ENCODE measurements at places on chromosomes 1 and 21. TPM values are rescaled to one million over a fixed set of nuclear protein-coding genes. Genes with fewer than 3 reads are reported as not detected.

GRCh38 chr21:41763996-41764395 lies 2.9 kb downstream of the RIPK4 start:
- no peak for DNase-seq

DNA sequence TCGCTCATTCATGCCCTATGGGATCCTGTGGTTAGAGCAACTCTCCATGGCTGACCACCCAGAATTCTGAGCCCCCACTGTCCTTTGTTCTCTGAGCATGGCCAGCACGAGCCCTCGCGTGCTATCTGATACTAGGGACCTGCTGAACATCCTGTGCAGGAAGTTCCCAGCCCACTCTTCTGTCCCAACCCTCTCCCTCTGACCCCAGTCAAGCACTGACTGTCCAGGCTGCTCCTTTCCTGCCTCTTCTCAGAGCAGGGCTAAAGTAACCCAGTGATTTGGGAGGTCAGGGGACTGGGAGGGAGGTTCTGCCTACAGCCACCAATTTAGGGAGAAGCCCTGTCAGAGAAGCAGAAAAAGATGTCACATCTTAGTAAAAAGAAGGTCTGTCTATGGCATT lies 21.2 kb downstream of the CYP4B1 start:
- no peak for DNase-seq

GRCh38 chr1:34378968-34379856 lies 202.5 kb downstream of the C1orf94 start:
- no peak for DNase-seq

DNA sequence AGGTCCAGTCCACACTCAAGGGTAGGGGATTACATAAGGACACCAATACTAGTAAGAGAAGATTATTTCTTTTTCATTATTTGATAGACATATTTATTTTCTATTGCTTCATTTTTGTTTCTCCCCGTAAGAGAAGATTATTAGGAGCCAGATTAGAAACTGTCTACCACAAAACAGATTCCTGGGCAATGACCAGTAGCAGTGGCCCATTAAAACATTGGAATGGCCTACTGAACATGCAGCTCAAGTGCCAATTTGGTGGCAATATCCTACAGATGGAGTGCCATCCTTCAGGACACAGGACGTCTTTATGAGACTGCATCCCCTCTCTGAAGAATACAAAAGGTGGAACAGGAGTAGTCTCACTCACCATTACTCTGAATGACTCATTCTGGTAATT lies 34.0 kb upstream of the ARHGAP29 start:
- DNase-seq = no peak

Gene KRTAP19-3
- total RNA-seq = not detected

- no peak for DNase-seq
Observed at GRCh38 chr1:98201666-98202081, 280.8 kb upstream of the DPYD start.

DNA sequence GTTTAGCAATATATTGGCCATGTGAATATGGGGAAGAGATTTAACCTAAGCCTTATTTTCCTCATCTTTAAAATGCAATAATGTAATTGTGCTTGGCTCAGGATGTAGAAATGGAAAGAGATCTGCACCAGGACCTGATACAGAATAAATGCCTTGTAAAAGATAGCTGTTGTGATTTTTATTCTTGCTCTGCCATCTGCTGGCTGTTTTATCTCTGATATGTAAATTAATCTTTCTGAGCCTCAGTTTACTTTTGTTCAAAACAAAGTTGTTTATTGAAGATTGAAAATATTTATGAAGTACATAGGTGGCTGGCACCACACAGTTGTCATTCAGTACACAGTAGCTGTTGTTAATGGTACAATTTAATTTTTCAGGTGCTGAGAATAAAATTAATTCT lies 21.9 kb downstream of the ZYG11B start:
- DNase-seq = no peak

GRCh38 chr1:1937061-1937460 lies 18.0 kb upstream of the TMEM52 start:
- DNase-seq = no peak

Gene AIDA
- total RNA-seq = 81.2 TPM

GRCh38 chr1:53139951-53140361 lies 2.5 kb downstream of the SLC1A7 start:
- no peak for DNase-seq

DNA sequence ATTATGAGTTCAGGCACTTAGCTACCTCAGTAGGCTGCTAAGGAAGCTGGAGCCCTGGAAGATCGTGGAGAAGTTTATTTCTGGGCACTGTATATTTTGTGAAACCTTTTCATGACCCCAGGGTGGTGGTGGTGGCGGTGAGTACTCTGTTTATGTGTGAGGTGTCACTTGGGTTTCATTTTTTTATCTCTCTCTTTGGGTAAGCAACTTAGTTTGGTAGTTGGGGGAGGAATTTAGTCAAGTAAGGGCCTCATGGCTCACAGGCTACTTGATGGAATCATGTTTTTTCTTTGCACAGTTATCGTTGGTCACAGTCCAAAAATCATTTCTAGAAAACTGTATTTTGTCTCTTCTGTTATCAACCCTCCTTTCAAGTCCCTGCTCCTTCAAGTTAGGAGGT lies 33.9 kb downstream of the C1orf141 start:
- no peak for DNase-seq

GRCh38 chr1:30749691-30750583 lies 7.6 kb downstream of the LAPTM5 start:
- no peak for DNase-seq

DNA sequence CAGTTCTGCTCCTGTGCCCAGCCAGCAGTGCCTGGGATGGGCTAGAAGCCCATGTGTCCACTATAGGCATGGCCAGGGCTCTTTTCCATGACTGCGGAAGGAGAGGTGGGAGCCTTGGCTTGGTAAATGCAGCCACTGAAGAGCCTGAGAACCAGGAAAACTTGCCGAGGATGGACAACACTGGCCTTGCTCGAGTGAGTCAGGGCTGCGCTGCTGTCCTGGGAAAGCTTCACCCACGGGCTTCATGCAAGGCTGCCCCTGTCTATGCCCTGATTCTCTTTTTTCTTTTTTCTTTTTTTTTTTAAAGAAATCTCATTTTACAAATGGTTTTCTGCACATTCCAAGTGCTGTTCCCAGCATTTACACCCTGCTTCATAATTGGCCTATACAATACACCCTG lies 156.5 kb downstream of the CAMTA1 start:
- DNase-seq = no peak

DNA sequence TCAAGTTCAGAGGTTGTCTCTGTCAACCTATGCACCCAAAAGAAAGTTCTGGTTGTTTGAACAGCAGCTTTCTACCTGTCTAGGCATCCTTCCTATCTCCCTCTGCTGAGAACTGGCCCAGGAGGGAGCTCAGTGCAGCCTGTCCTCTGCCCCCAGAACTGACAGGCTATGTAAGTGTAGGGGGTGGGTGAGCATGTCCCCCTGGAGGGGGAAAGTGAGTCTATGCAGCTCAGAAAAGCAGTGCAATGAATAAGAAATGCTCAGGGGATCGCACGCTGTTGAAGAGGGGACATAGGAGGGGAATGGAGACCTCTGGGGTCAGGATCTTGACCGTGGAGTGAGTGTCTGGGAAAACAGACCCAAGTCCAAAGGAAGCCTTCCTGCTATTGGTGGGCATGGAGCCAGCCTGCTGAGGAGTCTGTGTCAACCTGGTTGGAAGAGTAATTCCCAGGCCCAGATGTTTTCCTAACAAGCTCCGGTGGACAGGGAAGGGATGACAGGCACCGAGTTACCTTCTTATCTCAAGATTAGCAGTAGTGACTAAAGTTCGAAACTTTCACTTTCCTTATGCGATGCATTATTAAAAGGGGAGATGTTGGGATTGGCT lies 26.1 kb upstream of the FHAD1 start:
- no peak for DNase-seq

Gene KLHL17
- total RNA-seq = 66.9 TPM

Gene CELA3B
- 6.7 TPM for total RNA-seq

Gene SPRR2G
- total RNA-seq = not detected

Gene DRAXIN
- total RNA-seq = 13.4 TPM

- no peak for DNase-seq
Observed at GRCh38 chr1:215210167-215210566, 127.6 kb downstream of the KCNK2 start.

DNA sequence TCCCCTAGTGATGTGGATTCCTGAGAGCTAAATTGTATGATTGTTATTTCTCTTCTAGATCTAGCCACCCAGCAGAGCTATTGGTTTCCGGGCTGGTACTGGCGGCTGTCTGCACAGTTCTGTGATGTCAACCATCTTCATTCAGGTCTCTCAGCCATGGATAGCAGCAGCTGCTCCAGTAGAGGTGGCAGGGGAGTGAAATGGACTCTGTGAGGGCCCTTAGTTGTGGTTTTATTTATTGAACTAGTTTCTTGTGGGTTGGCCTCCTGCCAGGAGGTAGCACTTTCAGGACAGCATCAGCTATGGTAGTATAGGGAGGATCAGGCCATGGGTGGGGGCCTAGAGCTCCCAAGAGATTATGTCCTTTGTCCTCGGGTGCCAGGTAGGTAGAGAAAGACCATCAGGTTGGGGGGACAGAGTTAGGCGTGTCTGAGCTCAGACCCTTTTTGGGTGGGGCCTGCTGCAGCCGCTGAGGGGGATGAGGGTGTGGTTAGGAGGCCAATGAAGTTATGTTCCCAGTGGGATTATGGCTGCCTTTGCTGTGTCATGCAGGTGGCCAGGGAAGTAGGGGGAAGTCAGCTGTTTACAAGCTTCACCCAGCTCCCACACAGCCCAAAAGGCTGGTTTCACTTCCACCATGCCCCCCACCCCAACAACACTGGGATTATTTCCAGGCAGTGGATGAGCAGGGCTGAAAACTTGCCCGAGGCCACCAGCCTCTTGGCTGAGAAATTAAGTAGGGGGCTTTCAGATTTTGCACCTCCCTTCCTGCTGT lies 55.1 kb upstream of the RGS4 start:
- DNase-seq = no peak

DNA sequence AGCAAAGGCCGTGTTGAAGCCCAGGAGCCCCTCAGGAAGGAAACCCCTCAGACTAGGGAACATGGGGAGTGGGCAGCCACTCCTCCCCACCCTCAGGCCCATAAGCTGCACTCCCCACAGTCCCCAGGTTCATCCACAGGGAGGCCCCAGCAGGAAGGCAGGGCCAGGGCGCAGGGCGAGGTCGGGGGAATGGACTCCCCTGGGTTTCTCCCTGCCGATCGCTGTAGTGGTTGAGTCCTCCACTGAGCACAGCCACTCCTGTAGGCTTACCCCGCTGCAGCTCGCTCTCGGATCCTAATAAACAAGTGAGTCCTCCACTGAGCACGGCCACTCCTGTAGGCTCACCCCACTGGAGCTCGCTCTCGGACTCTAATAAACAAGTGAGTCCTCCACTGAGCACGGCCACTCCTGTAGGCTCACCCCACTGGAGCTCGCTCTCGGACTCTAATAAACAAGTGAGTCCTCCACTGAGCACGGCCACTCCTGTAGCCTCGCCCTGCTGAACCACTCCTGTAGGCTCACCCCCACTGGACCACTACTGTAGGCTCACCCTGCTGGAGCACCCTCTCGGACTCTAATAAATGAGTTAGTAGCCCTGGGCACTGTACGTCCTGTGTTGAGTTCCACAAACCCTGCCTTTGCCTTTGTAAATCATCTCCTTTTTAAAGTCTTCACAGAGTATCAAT lies 16.2 kb upstream of the COL18A1 start:
- no peak for DNase-seq

- DNase-seq = no peak
Observed at GRCh38 chr1:67676287-67676686, 8.7 kb upstream of the GADD45A start.

- no peak for DNase-seq
Observed at GRCh38 chr1:195897076-195897475, 711.2 kb downstream of the KCNT2 start.

Gene INAVA
- 41.2 TPM for total RNA-seq

Gene IL20
- total RNA-seq = not detected

DNA sequence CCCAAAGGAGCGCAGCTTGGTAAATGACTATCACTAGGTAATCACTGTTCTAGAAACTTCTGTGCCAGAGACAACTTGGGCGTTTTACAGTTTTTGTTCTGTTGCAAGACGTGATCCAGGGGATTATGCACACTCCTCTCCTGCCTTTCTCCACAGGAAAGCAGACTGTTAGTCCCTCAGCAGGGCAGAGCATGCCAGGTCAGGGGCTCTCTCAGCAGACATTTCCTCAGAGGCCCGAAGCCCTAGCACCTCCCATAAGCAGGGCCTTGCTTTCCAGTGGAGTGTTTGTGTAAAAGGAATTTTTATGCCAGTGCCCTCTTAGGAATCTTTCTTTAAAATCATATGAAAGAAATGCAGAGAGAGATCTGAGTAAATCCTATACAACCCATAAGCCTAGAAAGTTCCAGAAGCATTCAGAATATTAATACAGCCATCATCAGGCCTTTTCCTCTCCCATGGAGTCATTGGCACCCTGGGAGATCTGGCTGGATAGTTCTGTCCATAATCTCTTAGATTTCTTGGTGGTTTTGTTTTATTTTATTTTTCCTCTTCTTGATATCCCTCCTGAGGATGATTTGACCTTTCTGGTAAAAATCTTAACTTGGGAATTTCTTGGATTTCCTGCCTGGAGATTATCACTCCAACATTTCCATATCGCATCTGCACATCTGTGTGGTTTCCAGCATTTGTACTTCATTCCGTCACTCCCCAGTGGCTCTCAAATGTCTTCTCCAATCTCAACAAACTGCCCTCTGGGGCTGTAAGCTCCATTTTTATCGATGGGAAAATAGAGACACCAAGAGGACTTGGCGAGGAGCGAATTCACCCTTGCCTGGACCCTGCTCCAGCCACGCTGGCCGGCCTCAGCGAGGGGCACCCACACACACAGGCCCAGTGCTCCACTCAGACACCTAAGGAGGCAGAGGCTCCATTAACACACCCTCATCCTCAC lies 116.1 kb downstream of the PSMG1 start:
- DNase-seq = no peak

DNA sequence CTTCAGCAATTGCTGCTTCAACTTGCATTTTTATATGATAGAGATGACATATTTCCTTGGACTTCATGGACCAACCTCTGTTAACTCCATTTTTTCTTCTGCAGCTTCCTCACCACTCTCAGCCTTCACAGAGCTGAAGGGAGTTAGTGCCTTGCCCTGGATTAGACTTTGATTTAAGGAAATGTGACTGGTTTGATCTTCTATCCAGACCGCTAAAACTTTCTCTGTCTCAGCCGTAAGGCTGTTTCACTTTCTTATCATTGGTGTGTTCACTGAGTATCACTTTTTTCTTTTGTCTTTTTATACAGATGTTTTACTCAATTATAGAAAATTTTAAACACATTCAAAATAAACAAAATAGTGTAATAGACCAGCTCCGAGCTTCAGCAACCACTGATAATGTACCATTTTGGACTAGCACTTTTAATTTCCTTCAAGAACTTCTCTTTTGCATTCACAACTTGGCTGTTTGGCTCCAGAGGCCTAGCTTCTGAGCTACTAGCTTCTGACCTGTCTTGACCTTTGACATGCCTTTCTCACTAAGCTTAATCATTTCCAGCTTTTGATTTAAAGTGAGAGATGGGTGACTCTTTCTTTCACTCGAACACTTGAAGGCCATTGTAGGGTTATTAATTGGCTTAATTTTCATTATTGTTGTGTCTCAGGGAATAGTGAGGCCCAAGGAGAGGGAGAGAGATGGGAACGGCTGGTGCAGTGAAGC lies 9.3 kb downstream of the NEK7 start:
- no peak for DNase-seq
